Naive thymus-derived CD4-positive, alpha-beta T cell (primary cell): ENCODE measurements at places on chromosomes 4 and X.

- no peak for DNase-seq
Observed at GRCh38 chr4:111649308-111649707, 495.9 kb upstream of the FAM241A start.

- DNase-seq = no peak
Observed at GRCh38 chr4:110877778-110878370, 255.0 kb upstream of the PITX2 start.

GRCh38 chr4:113971706-113972360 is 7.6 kb downstream of the ARSJ start:
- DNase-seq = no peak

GRCh38 chr4:141079393-141079930 is 53.8 kb downstream of the RNF150 start:
- no peak for DNase-seq

GRCh38 chr4:188930822-188931221 is 791.6 kb downstream of the TRIML1 start:
- DNase-seq = no peak

DNA sequence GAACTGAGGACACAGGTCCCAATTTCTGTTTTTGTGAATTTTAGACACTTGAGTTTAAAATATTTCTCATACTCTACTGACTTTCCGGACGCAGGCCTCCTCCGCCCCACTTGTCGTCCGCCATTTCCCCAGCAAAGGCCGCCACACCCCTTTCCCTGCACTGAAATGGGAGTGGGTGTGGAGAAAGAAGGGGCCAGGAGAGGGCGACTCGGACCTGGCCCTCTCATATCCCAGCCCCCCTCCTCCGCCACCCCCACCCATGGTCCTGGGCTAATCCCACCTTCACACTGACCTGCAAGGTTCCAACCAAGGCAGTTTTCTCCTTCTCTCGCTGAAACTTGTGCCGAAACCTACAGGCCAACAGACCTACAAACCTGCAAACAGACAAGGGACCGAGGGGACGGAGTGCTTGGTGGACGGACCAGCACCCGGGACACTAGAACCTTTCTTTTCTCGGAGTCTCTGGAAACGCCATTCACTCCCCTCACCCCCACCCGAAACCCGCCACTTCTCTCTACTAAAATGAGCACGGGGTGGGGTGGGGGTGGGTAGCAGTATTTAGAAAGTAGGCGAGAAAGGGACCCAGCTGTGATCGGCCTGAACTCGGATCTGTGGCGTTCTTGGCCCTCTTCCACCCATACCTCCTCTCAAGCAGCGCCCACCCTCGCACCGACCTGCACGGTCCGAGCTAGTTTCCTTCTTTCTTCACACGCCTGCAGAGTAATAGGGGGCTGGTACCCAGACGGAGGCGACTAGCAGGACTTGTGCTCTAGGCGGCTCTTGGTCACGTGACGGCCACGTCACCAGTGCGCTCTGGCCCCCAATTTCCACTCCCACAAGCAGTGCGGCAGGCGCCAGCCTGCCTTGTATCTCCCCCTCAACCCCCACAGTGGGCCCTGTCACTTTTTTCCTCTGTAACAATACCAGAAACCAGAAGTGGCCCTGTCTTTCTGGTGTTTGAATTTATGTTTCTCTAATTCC is at the start of gene ARMCX6:
ARMCX6 (minus strand) TSS at position 790 of the 981 bp plus-strand sequence. CDS start 1,380 bp downstream, outside the sequence.
- DNase-seq = peak; percentile 70

DNA sequence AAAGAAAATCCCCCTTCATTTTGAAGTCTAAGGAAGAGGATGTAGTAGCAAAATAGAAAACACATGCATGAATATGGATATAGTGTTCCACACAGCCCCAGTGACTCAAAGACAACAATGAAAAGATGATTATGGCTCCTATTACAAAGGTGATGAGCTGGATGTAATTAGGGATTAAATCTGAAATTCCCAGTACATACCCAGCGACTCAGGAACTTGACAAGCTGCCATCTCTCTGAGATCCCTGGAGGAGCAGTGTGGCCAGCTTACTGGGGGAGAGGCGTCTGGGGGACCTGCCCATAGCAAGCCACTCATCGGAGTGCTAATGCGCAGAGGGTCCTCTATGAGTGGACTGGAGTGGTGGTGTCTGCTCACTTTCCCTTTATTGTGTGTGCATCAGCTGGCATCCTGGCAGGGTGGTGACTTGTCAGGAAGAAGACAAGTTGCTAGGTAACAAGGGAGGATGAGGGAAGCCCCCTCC is 42.7 kb upstream of the MGST2 start:
- no peak for DNase-seq

DNA sequence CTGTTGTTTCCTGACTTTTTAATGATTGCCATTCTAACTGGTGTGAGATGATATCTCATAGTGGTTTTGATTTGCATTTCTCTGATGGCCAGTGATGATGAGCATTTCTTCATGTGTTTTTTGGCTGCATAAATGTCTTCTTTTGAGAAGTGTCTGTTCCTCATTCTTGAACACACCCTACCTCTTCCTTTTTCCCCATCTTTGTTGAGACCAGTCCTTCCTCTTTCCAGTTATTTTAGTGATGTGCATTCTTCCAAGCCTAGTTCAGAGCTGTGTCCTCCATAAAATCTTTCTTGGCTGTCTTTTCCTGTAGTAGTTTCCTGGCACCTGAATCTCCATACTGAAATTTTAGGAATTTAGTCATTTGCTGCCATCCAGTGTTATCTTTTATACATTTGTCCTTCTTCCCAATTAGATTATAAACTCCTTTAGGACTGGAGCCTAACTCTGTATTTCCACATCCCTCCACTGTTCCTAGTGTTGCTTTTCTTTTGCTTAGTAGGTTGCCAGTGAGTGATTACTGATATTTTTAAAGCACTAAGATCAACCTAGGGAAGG is 11.4 kb downstream of the FHIP1A start:
- no peak for DNase-seq

DNA sequence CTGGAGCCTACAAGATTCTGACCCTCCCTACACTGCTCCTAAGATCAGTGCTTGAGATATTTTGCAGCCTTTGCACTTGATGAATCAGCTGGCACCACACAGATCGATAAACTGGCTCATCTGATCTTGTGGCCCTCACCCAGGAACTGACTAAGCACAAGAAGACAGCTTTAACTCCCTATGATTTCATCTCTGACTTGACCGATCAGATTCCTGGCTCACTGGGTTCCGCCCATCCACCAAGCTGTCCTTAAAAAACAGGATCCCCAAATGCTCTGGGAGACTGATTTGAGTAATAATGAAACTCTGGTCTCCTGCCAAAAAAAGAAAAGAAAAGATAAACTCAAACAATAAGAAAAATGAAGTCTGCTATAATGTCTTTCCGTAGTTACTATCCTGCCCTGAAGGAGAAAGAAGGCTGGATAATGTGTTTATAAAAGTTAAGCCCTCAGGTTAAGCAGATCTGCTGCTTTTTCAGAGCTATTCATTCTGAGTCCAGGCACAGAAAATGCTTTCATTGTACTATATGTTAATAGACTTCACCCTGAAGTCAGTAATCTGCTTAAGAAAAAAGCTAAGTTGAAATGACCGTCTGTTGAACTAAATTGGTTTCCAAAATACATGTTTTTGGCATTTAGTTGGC is 795.2 kb downstream of the TRIML1 start:
- no peak for DNase-seq

DNA sequence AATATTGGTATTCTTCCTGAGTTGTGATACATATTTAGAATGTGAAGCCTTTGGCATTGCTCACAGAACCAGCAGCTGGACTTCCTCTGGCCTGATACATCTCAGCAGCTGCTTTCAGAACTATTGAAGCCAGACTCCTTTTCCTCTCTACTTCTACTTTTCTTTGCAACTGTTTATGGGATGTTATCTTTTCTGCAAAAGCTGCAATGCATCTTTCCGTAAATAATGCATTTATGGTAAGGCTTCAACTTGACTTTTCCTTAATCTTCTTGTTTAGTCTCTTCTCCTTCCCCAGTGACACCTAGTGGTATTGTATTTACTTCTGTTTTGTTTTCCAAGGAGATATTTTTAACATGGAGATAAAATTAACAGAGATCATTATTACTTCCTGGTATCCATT is 1548.7 kb downstream of the PCDH7 start:
- no peak for DNase-seq

DNA sequence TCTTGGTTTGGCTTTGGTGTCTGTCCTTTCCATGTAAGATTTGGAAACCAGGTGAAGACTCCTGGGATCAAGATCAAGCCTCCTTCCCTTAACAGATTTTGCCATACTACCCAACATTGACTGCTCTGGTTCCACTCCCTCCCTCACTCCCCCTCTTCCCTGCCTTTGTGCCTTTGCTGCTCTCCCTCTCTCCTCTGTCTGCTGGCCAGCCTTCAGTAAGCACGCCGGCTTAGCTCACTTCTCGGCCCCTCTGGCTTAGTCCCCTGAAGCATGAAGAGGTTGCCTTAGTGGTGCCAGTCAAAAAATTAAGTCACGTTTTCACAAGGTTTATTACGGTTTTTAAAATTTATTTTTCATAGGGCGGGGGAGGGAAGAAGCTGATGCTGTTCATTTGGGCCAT is 6.0 kb downstream of the GRIA3 start:
- DNase-seq = no peak

DNA sequence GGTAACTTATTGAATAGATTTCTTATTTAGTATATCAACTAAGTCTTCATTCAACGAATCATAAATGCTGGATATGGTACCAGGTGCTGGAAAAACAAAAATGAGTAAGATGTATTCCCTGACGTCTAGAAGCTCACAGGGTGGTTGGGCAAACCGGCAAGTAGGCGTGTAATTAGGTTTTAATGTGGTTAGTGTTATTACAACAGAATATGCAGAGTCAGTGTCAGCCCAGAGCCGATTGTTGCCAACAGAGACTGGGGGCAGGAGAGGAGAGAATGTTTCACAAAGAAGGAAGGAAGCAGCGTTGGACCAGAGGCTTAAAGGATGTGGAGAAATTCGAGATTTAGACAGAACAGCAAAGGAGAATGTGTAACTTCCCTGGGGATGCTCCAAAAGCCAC is 111.7 kb downstream of the TENM3 start:
- DNase-seq = no peak

DNA sequence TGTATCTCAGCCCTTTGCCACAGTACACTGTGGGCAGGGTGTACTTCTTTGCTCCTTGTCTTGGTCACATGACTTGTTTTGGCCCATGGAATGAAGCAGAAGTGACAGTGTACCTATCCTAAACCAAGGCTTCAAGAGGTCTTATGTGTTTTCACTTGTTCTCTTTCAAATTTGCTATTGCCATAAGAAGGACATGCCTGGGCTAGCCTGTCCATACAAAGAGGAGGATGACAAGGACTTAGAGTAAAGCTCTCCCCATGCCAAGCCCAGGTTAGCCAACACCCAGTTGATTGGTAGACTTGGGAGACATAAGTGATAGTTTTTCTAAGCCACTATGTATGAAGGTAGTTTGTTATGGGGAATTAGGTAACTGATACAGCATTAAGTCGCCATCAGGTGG is 141.1 kb upstream of the MID1 start:
- DNase-seq = no peak

GRCh38 chr4:36043241-36043640 is 201.1 kb downstream of the ARAP2 start:
- DNase-seq = no peak

DNA sequence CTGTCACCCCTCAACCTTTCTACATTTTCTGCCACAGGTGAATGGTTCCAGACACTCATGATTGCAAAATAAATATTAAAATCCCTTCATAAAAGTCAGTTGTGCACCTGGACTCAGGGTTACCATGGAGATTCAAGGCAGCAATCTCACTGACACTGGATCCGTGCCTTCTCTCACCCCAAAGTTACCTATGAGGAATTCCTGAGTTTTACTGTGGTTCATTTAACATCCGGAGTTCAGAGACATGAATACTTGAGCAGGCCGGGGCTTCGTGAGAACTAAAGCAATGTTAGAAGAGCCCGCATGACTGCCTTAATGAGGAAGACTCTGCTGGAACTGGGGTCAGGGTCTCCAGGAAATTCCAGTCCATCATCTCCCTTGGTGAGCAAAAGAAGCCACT is 12.5 kb upstream of the CLNK start:
- DNase-seq = no peak

GRCh38 chr4:11106190-11106589 is 322.5 kb downstream of the HS3ST1 start:
- DNase-seq = no peak

DNA sequence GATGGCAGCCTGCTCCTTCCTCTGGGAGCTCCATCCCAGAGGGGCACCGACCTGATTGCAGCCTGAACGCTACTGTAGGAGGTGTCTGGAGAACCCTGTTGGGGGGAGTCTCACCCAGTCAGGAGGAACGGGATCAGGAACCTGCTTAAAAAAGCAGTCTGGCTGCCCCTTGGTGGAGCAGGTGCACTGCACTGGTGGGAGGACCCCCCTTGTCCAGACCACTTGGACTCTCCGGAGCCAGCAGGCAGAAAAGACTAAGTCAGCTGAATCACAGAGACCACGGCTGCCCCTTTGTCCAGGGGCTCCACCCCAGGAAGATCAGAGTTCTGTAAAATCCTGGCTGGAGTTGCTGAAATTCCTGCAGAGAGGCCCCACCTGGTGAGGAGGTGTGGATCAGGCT is 67.3 kb upstream of the MAGEB18 start:
- DNase-seq = no peak

DNA sequence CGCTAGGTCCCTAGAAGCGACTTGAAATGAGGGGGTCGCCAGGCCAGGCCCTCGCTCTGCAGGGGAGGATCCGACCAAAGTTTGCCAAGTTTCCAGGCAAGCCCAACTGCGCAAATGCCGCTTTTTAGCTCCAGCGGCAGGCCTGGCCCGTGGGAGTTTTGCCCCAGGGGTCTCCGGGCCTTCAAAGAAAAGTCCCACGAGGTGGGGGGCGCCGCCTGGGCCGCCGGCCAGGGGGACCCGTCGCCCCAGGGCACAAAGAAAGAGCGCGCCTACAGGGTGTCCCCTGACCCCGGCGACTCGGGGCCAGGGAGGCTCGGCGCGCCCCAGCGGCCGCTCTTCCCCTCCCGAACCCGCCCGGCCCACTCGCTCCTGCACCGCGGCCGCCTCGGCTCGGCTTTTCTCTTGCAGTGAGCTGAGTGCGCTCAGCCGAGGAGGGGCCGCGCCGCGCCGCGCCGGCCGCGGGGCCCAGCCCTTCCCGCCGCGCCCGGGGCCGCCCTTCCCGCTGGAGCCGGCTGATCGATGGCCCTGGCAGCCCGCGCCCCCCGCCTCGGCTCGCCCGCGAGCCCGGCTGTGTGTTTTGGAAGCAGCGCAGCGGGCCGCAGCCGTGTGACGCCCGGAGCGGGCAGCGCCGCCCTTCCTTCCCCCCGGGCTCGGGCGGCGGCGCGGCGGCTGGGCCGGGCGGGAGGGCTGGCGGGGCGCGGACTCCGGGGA is 754 bp upstream of the KLF3 start:
- no peak for DNase-seq

DNA sequence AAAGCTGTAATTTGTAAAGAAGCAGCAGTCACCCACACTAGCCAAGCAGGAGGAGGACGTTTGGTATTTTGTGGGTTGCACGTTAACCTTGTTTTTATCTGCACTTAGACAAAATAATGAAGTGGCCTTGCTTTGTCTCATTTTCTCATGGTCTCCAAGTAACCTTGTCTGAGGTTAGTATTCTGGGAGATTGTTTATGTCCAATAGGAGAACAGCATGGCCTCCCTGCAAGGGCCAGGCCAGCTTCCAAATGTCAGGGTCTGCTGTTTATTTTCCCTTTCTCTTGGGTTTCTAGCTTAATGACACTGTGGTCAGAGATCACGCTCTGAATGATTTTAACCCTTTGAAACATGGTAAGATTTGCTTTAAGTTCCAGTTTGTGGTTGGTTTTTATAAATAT is 29.9 kb downstream of the PNMA6E start:
- DNase-seq = no peak
